NB4 (cell line): ENCODE measurements at places on chromosomes 2 and 18.

- peak; percentile 53 for DNase-seq
Observed at GRCh38 chr2:144505245-144505831, 14.6 kb downstream of the ZEB2 start.

DNA sequence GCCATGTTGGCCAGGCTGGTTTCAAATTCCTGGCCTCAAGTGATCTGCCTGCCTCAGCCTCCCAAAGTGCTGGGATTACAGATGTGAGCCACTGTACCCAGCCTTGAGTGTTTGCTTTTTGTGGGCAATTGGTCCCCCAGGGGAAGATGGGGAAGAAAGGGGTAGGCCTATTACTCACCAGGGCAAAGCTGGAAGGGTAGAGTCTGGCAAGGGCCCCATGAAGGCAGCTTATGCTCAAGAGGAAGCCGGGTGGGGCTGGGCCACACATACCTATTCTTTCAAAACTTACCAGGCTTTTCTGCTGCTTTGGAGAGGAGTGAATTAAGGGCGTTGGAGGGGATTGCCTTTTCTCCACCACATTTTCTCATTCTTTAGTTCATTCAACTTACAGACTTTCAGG lies 24.5 kb upstream of the CD28 start:
- peak; percentile 54 for DNase-seq

DNA sequence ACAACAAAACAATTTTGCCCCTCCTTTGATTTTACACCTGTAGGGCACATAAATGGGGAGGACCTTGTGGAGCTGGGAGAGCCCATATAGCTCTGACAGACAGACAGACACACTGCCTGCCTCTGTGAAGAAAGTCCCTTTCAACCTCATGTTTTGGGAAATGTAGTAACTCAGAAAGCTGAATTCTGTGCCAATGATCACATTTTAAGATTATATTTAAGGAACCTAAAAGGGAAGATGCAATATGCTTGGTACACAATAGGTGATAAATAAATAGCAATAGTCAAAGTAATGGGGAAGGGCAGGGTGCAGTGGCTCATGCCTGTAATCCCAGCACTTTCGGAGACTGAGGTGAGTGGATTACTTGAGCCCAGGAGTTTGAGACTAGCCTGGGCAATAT lies 446.4 kb upstream of the ID2 start:
- DNase-seq = no peak

GRCh38 chr2:81050580-81051095 lies 746.1 kb upstream of the LRRTM1 start:
- no peak for DNase-seq

GRCh38 chr2:6475155-6475940 lies 390.4 kb downstream of the CMPK2 start:
- DNase-seq = no peak

DNA sequence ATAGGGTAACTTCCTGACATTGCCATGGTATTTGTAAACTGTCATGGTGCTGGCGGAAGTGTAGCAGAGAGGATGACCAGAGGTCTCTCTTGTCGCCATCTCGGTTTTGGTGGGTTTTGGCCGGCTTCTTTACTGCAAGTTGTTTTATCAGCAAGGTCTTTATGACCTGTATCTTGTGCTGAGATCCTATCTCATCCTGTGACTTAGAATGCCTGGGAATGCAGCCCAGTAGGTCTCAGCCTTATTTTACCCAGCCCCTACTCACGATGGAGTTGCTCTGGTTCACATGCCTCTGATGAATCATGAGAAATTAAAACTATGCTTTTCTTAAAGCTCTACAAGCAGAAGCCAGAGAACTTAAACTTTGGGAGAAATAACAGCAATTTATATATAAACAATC lies 12.7 kb upstream of the NFU1 start:
- DNase-seq = no peak

GRCh38 chr2:106108351-106108750 lies 85.8 kb downstream of the UXS1 start:
- no peak for DNase-seq

GRCh38 chr18:25282896-25283703 lies 68.9 kb downstream of the ZNF521 start:
- no peak for DNase-seq

GRCh38 chr2:113028112-113028511 lies 22.9 kb downstream of the IL36A start:
- no peak for DNase-seq

DNA sequence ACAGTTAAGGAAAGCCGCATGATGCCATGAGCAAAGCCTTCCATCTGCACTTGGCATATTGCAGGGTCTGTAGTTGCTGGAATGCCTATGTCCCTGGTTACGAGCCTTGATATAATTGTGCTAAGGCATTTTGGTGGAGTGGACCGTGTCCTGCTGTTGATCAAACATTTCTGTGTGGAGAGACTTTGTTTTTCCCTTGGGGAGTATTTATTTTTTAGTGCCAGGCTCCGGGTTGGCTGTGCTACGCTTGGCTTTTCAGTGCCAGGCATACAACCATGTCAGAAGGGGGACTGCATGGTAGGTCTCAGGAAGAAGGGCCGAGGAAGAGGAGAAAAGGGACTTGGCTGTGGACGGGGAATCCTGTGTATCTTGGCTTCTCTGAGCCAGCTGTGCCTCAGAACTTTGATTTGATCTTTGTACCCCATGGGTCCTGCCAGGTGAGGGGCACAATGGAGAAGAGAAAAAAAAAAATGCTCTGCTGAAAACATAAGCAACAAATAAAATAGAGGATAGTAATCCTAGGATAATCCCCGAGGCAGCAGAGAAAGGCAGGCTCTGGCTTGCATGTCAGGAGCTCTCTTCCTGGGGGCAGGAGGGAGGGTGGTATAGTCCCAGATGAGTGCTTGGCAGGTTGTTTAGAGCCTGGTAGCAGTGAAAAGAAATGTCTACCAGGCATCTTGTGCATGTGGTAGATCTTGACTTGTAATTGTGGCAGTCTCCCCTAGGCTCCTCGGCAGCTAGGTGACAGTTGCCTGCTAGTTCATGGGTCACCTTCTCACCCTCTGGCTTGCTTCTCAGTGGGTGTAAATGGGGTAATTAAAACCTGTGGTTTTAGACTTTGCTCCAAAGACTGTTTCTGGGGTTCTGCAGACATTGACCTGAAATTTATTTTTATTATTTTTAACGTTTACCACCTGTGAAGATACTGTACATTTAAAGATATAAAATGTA lies 233.0 kb downstream of the NEDD4L start:
- DNase-seq = no peak

- DNase-seq = no peak
Observed at GRCh38 chr18:74082742-74083556, 64.7 kb downstream of the FBXO15 start.

GRCh38 chr2:125455110-125455509 lies 1200.8 kb upstream of the GYPC start:
- no peak for DNase-seq

DNA sequence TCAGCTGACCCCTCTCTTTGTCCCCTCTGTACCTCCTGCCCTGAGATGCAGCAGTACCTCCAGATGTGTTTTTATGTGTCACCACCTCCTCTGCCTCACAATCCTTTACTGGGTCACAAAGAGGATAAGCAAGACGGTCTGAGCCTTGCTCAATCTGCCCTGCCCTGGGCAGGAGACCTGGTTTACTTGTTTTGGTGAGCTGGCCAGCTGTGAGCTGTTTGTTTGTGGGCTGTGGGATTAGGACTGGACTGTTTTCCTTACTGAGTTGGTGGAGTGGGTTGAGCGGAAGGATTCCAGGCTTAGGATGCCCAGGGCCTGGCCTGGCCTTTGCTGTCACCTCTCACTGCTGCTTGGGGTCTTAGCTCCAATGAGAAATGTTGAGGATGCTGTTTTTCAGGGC lies 299.5 kb downstream of the SRBD1 start:
- no peak for DNase-seq

GRCh38 chr2:10802657-10803056 lies 9.9 kb downstream of the PDIA6 start:
- DNase-seq = no peak

GRCh38 chr2:96099861-96100798 lies 16.2 kb downstream of the ADRA2B start:
- DNase-seq = no peak

DNA sequence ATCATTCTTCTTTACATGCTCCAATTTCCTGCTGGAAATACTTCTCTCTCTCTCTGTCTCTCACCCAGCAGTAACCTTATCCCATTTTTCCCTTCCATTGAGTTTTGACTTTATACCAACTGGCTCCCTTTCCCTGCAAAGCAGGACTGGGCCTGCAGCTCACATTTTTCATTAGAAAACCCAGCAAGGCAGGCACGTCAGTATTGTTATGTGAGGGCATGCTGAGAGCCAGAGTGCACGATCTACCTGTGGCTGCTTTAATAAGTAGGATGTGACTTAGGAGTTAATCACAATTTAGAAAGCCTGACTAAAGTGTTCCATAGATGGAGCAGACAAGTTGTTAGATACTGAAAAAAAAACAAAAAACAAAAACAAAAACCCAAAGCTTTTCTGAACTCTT lies 5.2 kb upstream of the NDUFV2 start:
- no peak for DNase-seq

- DNase-seq = peak; percentile 25
Observed at GRCh38 chr2:38097258-38097987, 21.5 kb upstream of the CYP1B1 start.

- DNase-seq = no peak
Observed at GRCh38 chr2:85528355-85528754, 10.6 kb upstream of the MAT2A start.

- peak; percentile 89 for DNase-seq
Observed at GRCh38 chr2:101806123-101806522, 108.6 kb downstream of the MAP4K4 start.

- DNase-seq = no peak
Observed at GRCh38 chr2:39805936-39806608, 27.0 kb upstream of the THUMPD2 start.

DNA sequence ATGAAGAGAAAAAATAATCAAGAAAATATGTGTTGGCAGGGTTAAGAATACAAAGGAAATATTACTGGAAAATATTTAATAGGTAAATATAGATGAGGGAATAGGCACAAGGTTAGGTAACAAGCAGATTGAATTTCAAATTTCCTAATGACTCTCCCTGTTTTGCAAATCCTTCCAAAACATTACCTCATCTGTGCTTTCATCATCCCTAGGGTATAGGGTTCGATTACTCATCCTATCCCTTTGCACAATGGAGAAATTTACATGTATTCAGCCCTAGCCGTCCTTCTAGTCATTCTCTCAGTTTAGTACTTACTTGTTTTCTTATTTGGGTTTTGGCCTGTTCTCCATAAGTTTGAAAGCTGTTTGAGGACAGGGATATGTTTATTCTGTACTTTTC lies 864.6 kb upstream of the FSHR start:
- peak; percentile 40 for DNase-seq

- DNase-seq = no peak
Observed at GRCh38 chr2:83584672-83585071, 874.4 kb downstream of the SUCLG1 start.

DNA sequence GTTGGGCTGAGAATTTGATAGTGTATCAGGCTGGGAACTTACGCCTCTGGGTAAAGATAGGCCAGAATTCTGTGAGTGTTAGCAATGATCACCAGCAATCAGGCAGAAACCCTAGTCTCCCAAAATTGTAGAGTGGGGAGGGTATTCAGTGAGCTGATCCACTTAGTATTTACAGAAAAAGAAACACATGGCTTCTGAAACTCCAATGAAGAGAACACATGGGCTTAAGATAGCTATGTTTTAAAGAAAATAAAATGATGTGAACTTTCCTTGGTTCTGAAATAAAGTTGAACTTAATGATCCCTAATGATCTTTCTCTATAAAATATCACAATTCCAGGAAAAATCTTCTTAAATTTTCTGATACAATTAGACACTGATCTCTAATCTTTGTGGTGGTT lies 472.8 kb downstream of the DCC start:
- DNase-seq = no peak

GRCh38 chr18:44036501-44036900 lies 644.2 kb upstream of the SETBP1 start:
- no peak for DNase-seq

DNA sequence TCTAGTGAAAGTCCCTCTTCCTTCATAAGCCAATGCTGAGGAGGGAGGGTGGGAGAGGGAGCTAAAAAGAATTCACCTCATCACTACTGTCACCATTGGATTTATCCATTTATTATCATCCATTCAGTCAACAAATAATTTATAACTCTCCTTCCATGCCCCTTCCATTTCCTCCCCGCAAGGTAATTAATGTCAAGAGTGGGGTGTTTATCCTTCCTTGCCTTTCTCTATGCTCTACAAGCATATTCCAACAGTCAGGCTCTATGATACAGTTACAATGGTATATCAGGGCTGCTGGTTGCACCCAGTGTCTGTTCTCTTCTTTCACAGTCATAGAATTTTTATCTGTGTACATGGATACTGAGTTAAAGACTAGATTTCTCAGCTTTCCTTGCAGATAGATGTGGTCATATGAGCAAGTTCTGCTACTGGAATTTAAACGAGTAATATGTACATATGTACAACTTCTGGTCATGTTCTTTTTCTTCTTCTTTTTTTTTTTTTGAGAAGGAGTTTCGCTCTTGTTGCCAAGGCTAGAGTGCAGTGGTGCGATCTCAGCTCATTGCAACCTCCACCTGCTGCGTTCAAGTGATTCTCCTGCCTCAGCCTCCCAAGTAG lies 5.1 kb upstream of the MFSD6 start:
- DNase-seq = no peak

DNA sequence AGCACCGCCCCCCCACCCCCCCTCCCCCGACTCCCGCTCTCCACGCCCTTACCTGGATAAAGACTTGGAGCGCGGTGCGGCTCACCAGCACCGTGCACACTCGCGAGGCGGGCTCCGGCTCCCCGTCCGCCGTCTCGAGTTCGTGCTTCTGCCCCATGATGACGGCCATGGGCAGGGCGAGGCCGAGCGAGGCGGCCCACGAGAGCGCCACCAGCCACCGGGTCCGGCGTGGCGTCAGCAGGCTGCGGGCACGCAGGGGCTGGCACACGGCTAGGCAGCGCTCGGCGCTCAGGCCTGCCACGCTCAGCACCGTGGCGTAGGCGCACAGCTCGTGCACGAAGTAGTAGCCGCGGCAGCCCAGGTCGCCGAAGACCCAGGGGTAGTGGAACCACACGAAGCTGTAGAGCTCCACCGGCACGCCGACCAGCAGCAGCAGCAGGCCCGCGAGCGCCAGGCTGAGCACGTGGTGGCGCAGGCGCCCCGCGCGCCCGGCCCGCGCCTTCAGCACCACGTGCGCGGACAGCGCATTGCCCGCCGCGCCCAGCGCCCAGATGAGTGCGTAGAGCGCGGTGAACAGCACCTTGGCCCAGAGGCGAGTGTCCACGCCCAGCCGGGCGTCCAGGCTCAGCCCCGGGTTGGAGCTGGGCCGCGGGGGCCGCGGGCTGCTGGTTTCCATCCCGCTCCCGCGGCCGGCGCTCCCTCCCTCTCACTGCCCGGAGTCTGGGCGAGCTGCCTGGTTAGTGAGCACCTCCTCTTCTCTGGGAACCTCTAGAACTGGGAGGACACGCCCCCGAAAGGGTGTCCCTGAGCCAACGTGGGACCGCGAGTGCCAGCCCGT lies at the start of gene NTSR2:
Gene NTSR2, minus strand, starts transcription at position 742 of the 838 bp plus-strand sequence. Its CDS starts 66 bp downstream, at position 676.
- DNase-seq = peak; percentile 55

DNA sequence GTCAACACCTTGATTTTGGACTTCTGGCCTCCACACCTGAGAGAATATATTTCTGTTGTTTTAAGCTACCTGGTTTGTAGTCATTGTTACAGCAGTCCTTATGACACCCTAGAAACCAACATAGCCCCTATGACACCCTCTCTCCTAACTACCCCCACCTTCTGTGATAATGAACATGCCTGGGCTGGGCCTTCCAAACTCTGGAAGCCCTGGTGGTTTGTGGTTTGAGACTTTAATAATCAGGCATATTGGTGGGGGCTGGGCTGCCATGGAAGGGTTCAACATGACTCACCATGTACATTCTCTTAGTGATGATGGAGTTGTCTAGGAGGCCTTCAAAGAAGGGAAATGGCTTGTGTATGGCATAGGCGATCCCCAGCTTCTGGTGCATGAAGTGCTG lies 3.3 kb downstream of the SP110 start:
- DNase-seq = peak; percentile 75
